T-helper 1 cell (primary cell): ENCODE measurements at places on chromosomes 12 and 14.

DNA sequence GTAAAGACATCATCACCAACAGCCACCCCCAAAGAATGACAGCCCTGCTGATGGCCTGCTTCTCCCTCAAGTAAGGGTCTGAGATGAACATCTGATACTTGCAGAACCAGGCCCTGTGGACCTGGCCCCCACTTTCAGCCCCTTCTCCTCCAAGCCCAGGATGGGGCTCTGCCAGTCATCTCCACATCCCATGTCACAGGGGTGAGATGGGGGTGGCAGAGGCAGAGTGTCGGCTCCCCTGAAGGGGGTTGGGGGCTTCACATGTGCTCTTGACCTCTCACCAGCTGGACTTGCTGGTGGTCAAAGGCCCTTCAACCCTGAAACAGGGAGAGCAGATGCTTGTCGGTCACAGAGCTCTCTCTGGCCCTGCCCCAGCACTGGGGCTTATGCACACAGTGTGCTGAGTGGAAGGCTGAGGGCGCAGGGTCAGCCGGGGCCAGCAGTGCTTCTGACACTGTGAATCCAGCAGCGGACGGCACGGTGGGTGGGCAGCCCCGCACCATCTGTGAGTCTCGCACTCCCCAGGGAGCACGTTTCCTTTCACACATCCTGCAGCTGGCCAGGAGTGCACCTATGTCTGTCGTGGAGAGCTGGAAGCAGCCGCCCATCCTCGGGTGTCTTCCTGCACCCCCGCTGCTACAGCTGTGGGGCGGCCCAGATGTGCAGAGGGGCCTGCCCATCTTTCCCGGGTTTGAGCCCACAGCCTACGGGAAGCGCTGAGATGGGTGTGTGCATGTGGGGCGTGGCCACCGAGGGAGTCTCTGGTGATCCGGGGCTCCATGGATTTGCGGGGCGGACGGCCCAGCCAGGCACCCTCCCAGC is 94.3 kb downstream of the ADGRD1 start:
- DNase-seq: no peak

DNA sequence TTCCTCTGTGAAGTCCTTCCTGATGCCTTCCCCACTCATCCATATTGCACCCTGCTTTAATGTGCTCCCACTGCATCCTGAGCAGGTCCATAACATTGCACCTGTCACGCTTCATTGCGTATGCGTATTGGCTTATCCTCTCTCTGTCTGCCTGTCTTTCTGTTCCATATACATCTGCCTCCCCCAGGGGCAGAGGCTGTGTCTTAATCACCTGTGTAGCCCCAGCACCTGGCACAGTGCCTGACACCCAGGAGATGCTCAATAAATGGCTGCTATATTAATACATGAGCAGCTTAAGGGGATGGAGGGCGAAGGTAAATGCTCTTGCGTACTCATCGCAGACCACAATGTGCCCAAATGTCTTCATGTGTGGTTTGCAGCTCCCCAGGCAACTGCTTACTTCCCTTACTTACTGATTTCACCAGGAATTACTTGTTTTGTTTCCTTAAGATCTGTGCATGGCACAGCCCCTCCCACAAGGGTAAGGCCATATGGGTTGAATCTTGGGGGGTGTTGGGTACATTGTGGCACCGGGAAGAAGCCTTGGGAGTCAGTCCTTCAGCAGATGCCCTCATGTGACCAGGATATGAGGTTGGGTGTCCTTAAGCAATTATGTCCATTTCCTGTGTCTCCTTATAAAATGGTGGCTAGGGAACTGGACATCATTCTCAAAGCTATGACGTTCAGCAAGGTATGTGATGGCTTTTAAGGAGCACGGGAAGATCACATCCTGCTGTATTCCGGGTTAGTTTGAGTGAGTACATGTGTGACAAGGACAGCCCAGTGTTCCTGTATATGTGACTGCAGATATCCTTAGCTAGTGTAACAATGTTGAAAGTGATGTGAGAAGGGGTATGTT is 848 bp upstream of the CPNE6 start:
- DNase-seq: no peak

DNA sequence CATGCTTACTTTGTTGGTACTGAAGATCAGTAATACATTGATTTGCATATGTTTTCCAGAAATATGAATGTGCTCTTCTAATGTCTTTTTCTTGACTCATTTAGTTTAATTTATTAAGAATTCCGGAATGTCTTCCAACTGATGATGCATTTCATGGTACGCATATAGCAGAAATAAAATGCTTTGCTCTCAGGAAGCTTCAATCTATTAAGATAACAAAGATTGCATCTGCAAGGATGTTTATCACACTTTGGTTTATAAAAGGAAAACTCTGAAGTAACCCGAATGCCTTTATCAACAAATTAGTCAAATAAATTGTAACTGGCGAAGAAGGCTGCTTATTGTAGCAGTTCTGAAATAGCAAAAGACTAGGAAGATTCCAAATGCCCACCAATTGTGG is 166.4 kb upstream of the LMNTD1 start:
- no peak for DNase-seq

- no peak for DNase-seq
Measured at GRCh38 chr12:8887285-8887715, 27.0 kb upstream of the PHC1 start.

- DNase-seq: no peak
Measured at GRCh38 chr12:27922531-27923139, 49.9 kb downstream of the PTHLH start.

DNA sequence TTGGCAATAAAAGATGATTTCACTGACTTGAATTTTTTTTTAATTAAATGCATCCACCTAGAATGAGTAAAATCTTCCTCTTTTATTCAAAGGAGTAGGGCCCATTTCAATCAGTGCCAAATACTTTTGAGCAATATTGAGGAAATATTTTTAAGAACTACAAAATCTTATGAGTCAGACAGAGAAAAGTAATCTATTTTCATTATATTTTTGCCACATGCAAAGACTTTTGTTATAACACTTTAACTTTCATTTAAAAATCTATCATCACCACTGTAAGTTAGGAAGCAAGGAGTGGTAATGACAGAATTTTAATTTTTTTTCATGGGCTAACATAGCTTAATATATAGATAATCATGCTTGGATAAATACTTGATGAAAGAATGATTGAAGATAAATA is 345.2 kb upstream of the KITLG start:
- no peak for DNase-seq

- no peak for DNase-seq
Measured at GRCh38 chr12:117674313-117674712, 294.5 kb downstream of the KSR2 start.

- no peak for DNase-seq
Measured at GRCh38 chr12:89134213-89134770, 218.0 kb downstream of the DUSP6 start.

DNA sequence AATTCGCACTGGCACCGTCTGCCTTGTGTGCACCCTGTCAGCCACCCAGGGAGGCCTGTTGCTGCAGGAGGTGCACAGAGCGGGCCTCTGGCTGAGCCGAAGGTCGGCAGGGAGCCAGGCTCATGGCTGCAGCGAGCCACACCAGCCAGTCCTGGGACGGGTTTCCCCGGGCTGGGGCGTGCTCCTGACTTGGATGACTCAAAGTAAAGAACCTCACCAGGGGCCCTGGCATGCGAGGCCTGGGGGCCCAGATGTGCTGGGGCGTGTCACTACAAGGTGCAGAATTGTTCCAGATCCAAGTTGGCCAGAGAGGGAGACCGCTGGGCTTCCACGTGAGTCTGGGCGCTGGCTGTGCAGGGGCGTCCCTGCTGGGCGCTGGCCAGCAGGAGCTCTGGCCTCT is 34.5 kb downstream of the FBRSL1 start:
- DNase-seq: no peak

GRCh38 chr14:63453443-63453936 is 89.7 kb downstream of the PPP2R5E start:
- DNase-seq: no peak

DNA sequence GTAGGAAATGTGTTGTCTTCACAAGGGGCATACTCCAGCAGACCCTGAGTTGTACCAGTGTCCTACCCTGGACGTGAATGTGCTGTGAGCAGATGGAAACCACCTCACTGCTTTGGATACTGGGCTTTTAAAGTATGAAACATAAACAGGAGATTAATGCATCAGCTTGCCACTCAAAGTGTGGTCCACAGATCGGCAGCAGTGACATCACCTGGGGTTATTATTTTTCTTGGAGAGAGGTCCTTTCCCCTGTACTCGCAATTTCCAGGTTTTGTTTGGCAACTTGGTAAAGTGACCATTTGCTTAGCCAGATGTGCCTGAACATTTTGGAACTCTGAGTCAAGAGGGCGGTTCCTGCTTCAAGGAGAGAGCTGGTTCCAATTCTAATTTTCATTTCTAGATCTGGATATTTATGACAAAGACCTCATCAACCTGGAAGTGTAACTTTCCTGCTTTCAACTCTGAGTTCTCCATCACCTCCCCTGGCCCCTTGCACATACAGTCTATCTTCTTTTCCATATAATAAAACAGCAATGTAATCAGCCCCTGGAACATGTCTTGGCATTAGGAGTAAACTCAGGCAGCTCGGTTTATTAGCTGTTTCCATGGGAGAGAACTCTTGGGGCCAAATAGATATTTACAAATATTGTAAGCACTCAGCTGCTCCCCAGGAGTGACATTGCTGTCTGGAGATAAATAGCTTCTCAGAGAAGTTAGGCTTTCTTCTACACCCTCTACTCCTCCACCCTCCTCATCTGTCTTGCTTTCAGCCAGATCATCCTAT is 237.0 kb upstream of the TBX3 start:
- no peak for DNase-seq

- DNase-seq: no peak
Measured at GRCh38 chr12:27456618-27457017, 10.1 kb downstream of the SMCO2 start.

- DNase-seq: no peak
Measured at GRCh38 chr14:52950898-52951680, at the start of gene FERMT2. FERMT2 (minus strand) TSS chr14:52951050; CDS start chr14:52950568, 482 bp downstream.

GRCh38 chr14:72519543-72519942 is 374.4 kb downstream of the DPF3 start:
- peak; percentile 44 for DNase-seq
